ENCODE measurements at places on chromosomes 5 and 9.

DNA sequence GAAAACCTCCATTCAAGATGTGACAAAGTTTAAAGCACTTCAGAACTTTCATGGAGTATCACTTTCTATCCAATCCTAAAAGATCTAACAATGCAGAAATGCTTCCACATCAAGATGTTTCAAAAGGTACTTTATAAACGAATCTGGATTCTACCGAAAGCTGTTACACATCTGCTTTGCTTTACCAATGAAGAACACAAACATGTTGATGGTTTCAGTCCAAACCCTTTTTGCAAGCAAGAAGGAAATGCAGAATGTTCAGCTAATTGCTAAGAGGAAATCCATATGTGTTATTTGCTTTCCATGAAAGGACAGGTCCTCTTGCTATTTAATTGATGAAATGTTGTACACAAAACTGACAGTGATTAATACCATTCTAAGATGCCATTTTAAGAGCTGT is 419.6 kb downstream of the EFNA5 start:
- no peak for DNase-seq

DNA sequence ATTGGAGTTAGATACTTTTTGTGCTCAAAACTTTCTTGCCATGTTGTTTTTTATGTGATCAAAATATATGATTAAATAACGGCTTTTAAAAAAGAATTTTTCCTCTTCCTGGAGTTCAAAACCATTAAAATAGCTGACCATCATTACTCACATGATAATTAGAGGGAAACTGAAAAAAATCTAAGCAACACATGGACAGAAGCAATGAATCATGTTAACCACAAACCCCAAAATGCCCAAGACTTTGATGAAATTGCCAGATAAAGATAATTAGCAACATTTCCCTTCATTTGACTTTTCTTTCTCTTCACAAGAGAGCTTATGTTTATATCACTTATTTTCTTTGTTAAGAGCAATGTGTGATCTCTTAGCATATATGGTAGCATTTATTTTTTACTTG is 1294.2 kb downstream of the EFNA5 start:
- no peak for DNase-seq

DNA sequence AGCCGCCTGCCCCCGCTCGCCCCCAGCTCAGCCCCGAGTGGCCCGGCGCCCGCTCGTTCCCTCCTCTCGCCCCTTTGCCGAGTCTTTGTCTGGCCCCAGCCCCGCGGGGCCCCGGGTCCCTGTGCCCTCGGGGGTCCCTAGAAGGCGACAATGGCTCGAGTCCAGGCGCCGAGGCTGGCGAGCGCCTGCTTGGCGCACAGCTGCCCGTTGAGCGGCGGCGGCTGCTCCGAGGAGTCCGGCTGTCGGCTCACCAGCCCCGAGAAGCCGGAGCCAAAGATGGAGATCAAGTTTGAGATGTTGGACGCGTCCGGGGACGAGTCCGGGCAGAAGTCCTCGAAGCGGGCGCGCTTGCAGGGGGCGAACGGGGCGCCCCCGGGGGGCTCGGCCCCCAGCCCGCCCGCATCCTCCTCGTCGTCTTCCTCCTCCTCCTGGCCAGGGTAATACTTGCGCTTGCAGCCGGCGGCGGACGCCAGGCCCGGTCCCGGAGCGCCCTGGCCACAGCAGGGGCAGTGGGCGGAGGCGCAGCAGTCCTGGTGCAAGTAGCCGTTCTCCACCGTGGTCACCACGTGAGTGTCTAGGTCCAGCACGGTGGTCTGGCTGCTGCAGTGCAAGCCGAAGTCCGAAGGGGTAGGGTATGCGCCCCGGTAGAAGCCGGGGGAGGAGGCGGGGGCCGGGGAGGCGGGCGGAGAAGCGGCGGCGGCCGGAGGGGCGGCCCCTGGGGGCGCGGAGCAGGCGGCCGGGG is 1.2 kb downstream of the IER5L start:
- DNase-seq = no peak

DNA sequence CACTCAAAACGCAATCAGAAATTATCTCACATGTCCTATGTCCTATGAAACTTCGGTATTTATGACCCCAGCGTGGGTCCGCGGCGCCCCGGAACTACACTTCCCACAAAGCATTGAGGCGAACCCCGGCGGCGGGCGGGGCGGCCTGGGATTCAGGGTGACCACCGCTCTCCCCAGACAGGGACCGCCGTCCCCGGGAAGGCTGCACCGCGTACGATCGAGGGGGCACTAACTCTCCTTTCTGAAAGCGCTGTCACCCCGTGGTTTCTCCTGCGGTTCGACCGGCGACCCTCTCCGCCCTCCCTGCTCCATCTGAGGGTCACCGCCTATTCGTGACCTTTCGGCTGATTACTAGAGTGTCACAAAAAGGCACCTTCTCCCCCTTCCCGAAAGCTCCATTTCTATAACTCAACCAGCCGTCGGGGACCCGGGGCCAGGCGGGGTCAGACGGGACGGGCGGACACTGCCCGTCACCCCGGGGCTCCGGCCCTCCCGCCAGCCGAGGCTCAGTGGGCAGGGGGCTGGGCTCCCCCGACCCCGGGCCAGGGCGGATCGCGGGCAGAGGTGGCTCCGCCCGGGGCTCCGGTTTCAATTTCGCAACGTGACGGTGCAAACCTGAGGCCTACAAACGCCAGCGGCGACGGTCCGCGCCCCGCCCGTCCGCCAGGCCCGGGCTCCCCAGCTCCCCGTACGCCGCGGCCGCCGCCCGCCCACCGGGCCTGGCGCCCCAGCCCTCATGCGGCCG is 1.3 kb downstream of the ECPAS start:
- no peak for DNase-seq

GRCh38 chr9:76352026-76352620 is 42.1 kb downstream of the RFK start:
- no peak for DNase-seq

GRCh38 chr5:151597749-151598148 is 6.6 kb upstream of the FAT2 start:
- no peak for DNase-seq

DNA sequence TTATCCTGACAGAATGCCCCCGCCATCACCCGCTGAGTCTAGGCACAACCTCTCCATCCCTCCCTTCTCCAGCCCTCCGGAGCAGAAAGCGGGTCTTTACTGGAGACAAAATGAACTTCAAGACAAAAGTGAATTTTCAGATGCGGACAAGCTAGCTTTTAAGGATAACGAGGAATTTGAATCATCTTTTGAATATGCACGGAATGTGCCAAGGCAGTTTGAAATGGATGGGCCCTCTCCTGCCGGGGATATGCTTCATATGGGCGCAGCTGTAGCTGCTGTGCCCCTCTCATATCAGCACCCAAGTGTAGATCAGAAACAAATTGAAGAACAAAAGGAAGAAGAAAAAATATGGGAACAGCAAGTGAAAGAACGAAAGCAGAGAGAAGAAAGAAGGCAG is 37.5 kb downstream of the CPLANE1 start:
- no peak for DNase-seq

GRCh38 chr5:20434786-20435185 is 446.8 kb upstream of the CDH18 start:
- DNase-seq = no peak

Data from SIG-M5 (cell line).